COLO829 (cell line): ENCODE measurements at places on chromosomes 2 and 18.

DNA sequence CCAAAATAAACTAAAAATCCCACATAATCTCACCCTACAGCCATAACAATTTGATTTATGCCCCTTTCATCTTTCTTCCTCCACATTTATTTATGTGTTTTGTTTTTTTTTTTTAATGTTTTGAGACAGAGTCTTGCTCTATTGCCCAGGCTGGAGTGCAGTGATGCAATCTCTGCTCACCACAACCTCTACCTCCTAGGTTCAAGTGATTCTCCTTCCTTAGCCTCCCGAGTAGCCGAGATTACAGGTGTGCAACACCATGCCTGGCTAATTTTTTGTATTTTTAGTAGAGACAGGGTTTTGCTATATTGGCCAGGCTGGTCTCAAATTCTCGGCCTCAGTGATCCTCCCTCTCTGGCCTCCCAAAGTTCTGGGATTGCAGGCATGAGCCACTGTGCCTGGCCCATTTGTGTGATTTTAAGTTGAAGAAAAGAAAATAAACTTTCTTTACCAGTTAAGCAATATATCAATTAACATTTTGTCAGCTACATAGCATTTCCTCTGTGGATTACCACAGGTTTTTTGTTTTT lies 35.9 kb upstream of the LPIN2 start:
- no peak for DNase-seq

DNA sequence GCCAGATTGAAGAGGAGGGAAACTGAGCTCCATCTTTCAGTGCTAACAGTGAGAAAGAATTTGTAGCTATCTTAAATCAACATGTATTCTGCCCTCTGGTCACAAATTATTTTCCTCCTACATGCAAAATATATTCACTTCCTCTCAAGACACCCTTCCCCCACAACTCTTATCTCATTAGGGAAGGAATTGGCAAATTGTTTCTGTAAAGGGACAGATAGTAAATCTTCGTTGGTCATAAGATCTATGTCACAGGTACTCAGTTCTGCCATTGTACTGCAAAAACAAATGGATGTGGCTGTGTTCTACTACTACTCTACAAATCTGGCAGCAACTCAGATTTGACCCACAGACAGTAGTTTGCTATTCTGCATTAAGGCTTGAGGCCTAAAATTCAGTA lies 53.0 kb upstream of the CYP20A1 start:
- no peak for DNase-seq

GRCh38 chr18:79974025-79974654 lies 9.7 kb downstream of the HSBP1L1 start:
- no peak for DNase-seq

GRCh38 chr2:176637486-176638166 lies 368.4 kb downstream of the MTX2 start:
- peak; percentile 72 for DNase-seq

DNA sequence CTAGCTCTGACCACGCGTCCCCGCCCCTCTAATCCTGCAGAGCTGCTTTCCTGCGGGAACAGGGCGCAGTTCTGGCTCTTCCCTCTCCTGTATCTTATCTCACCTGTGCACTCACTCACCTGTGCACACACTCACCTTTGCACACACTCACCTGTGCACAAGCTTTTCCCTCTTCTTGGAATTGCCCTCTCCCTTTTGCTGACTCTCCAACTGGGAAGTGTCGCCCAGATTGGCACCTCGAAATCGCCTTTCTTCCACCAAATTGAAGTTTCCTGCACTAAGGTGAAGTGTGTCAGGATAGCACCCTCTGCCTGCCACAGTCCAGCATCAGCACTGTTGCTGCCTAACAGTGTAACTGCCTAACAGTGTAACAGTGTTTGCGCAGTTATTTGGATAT lies 566 bp upstream of the CMPK2 start:
- peak; percentile 49 for DNase-seq

GRCh38 chr18:65227970-65228369 lies 522.8 kb upstream of the CDH7 start:
- DNase-seq, result no peak

- DNase-seq, result no peak
Observed at GRCh38 chr2:207483477-207483876, 46.3 kb upstream of the CREB1 start.

- DNase-seq, result no peak
Observed at GRCh38 chr2:235614900-235615712, 121.3 kb downstream of the AGAP1 start.

- peak; percentile 66 for DNase-seq
Observed at GRCh38 chr18:31454066-31454708, 6.6 kb downstream of the DSG3 start.

DNA sequence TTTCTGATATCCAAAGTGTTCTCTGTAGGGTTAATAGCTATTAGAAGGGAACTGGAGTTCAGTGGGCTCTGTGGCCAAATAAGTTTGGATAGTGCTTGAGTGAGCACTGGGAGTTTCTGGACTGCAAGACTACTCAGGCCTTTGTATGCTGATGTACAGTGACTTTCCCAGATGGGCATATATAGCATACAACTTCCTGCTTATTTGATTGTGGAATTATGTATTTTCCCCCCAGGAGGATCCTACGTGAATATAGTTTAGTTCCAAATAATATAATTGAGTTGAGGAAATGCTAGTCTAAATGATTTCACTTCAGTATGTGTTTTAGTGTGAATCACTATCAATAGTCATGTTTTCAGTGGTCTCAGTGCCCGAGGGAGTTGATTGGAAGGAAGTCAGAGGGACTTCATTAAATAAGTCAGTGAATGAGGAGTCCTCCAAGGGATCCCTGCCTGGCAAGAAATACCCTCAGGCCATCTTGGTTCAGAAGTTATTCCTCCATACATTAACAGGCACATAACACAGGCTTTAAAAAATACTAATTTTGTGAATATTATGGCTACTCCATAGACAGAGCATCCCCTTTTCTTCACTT lies 251.4 kb downstream of the PRKCE start:
- DNase-seq, result no peak

DNA sequence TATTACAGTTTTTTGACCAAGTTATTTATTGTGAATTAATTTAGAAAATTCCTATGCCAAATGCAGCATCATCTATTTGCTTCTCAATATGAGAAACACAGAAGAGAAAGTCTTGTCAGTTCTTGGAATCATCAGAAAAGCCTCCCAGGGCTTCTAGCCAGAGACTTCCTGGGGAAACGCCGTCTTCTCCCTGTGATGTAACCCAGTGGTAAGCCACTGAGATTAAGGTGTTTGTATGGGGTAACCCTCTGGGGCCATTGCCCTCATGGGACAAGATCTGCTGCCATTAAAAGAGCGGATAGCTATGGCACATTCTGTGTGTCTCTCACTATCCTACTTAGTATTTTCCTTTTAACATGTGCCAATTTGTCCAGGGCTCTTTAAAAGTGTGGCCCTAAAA lies 28.0 kb downstream of the ANKRD29 start:
- DNase-seq, result no peak

DNA sequence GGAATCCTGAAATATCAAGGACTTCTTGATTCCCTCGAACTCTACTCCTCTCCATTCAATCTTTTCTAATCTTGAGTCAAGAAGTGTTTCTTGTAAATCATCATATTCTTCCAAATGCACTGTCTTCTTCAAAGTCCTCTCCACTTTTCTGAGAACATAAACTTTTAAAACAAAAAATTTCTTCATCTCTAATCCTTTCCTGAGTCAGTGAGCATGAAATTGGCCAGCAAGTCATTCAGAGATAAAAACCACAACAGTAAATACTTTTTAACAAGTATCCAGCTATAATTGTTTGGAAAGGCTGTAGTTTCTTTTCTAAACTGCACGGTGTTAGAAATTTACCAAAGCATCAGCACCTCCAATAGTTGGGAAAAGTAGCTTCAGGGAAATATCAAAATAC lies 312.6 kb upstream of the GALNT5 start:
- no peak for DNase-seq

- peak; percentile 23 for DNase-seq
Observed at GRCh38 chr2:1010415-1010930, 59.8 kb downstream of the SNTG2 start.

DNA sequence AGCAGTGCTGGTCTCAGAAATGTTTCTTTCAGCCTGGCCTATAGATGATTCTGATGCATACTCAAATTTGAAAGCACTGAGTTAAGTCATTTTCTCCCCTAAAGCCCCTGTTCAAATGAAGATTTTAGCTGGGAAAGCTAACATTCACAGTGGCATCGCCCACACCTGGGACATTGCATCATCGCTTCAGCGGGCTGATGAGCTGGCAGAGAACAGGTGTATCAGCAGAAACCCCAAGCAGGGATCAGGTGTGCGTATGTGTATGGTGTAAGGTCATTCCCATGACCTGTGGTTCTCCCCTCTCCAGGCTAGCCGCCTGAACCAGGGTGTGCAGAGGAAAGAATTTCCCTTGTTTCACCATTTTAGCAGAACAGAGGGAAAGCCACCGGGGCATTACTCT lies 56.3 kb downstream of the EPAS1 start:
- DNase-seq, result no peak

DNA sequence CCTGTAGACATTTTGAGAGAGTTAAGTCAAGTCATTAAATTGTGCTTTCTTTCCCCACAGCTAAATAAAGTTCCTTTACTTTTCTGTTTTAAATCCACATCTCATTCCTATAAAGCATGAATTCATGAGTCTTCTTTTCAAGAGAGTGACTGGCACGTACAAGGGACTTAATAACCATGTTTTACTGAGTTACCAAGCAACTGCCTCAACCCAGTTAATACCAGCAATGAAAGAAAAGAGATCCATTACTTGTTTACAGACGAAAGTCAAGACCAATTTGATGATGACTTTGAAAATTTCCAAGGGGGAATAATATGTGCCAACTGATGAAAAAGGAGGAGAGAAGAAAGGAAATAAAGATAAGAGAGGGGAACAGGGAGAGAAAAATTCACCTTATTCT lies 1082.5 kb upstream of the GYPC start:
- DNase-seq, result no peak

DNA sequence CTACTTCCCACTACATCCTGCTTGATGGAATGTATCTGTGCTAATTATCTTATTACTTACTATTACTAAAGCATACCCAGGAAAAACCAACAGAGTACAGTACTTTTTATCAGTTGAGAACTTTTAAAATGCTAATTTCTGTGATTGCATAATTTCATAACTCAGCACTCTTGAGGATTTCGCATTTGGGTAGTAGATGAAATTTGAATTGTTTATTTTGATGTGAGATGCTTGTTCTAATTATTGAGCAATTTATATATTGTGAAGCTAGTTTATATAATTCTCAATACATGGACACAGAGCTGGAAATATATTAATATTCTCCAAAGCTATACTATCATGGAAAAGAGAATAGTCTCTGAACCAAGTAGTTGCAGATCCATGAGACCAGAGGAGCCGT lies 104.5 kb upstream of the SP5 start:
- DNase-seq, result no peak

- DNase-seq, result no peak
Observed at GRCh38 chr18:13245481-13246000, 27.0 kb downstream of the LDLRAD4 start.

- peak; percentile 28 for DNase-seq
Observed at GRCh38 chr2:19078709-19079108, 279.7 kb downstream of the OSR1 start.

DNA sequence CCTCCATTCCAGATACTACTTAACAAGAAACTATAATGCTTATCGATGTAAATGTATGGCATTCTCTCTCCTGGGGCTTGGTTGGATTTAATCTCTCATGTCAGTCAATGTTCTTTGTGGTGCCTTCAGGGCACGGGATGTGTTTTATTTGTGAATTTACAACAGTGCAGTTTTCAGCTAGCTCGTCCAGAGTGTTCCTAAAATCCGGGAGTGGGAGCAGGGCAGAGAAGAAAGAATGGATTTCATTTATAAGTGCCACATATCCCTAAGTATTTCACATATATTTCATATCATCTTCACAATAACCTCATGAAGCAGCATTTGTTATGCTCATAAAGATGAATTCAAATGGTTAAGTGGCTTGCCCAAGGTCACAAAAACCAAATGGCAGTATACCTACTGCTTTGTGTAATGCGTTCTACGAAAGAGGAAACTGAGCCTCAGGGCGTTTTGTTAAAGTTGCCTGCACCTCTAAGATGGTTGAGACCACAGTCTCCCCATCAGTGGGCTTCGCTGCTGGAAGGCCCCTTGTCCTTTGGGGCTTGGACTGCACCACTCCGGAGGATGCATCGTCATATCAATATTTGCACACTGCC lies 134.7 kb upstream of the MGAT5 start:
- no peak for DNase-seq

GRCh38 chr2:102843764-102844443 lies 82.1 kb downstream of the TMEM182 start:
- no peak for DNase-seq

GRCh38 chr18:78420116-78420515 lies 559.5 kb upstream of the SALL3 start:
- DNase-seq, result no peak

DNA sequence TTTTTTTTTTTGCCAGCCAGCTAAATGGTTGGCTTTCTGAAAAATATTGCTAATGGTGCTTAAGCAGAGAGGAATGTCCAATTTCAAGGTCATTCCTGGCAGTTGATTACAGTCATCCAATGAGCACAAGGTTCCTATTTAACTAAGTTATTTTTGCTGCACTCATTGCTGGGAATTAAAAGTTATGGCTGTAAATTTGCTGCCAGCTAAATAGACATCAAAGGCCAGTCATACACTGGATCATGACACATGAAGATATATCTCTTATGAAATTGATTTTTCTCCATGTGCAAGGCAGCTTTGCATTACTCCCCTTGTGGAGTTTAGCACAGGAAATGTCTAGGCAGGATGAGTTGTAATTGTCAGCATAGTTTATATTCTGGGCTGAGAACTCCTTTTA lies 1898.4 kb upstream of the CELF4 start:
- no peak for DNase-seq

GRCh38 chr2:95104606-95105005 lies 17.0 kb downstream of the MRPS5 start:
- DNase-seq, result no peak

DNA sequence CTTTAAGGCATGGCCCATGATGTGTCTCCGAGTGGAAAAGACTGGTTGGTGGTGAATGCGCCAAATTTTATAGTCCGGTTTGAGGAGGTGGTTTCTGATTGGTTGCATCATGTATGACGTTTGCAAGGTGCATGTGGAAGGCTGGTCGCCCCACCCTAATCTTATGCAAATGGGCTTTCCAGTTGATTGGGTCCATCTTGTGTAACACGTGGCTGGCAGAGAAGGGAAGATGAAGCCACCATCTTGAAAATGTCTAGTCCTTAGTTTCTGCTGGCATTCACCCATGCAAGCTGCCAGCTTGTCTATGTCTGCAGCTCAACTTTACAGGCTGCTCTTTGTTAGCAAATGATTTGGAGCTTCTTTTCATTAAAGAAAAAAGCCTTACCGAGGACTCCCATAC lies 132.2 kb downstream of the PIK3C3 start:
- no peak for DNase-seq

DNA sequence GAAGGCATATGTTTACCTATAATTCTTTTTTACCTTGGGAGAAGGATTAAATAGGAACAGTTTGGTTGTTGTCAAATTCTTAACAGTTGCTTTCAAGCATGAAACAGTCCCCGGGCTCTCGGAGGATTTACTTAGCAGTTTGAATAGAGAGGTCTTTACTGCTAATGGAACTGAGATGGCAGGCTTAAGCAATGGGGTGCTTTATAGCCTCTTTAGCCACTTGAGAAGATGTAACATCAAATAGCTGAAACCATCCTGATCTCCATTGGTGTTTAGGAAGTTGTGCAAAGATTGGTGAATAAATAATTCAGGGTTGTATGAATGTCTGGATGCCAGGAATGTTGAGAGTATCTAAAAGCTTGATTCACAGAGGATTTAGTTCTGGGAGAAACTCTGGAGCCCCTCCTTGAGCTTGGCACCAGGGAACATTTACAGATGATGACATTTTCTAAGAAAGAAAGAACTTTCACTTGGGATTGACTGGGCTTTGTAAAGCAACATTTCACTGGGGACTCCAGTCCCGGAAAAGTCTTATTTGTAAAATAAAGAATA lies 51.9 kb downstream of the PTPRM start:
- no peak for DNase-seq
